Activated B cell treated with CpG ODN at 0.5 μM for 24 hours (primary cell): ENCODE measurements at places on chromosomes 16 and 17.

- no peak for DNase-seq
These were observed 829 bp downstream of the DHRS7B start for GRCh38 chr17:21127509-21128077.

DNA sequence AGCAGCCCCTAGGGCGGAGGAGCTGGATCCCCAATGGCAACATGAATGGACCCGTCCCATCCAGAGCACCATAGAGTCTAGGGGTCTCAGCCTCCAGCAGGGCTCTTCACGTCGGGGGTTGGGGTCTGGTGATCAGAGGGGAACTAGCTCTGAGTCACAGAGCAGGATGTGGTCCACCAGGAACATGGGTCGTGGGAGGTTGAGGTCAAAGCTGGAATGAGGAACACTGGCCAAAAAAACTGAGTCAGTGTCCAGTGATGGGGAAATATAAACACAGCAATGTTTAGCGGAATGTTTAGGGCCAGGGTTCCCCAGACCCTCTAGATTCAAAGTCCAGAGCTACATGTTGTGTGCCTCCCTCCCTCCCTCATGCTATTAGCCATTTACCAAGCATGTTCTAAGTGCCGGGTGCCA, 79.1 kb upstream of the C16orf82 start:
- DNase-seq: no peak

DNA sequence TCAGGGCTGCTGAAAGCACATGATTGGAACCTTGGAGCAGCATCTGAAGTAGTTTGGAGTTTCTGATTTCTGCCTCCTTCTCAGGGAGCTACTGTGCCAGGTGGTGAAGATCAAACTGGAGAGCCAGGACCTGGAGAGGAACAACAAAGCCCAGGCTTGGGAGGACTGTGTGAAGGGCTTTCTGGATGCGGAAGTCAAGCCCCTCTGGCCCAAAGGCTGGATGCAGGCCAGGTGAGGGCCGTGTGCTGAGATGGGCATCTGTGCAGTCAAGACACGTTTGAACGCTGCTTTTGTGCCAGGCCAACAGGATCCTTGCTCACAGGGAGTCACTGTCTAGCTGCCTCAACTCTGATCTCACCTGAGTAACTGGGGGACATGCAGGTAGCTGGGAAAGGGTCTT, 23.8 kb downstream of the UBN1 start:
- no peak for DNase-seq

DNA sequence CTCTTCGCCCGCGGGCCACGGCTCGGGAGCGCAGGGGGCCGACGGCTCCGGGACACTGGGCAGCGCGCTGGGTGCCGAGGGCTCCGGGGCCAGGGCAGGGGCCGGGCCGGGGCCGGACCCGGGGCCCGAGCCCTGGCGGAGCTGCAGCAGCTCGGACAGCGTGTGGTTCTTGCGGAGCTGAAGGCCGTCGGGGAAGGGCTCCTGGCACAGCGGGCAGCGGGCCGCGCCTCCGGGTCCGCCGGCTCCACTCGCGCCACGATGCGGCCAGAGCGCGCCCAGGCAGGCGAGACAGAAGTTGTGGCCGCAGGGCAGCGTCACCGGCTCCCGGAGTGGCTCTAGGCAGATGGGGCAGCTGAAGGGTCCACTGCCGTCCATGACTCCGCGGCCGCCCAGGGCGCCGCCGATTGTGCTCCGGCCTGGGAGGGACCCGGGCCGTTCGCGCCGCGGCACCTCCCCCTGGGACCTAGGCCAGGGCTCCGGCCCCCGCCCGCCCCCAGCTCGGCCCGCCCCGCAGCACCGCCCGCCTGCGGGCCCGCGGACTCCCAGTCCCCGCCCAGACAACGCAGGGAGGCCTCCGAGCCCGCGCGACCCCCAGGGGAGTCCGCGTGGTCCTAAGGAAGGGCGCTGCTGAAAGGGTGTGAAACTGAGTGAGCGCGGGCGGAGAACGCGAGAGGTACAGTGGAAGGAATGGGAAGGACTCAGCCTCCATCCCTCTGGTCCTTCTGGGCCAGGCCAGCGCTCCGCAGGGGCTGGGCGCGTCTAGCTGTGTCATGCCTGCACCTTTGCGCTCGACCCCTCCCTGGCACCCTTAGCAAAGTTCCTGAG, at the start of gene TRIM47:
TSS of gene TRIM47 (minus strand) at position 408 of the 825 bp plus-strand sequence. CDS start at position 375, 33 bp downstream.
- DNase-seq: no peak

GRCh38 chr17:66476014-66476413, 173.6 kb downstream of the PRKCA start:
- DNase-seq: no peak
